ENCODE measurements at places on chromosomes 2 and 18.

DNA sequence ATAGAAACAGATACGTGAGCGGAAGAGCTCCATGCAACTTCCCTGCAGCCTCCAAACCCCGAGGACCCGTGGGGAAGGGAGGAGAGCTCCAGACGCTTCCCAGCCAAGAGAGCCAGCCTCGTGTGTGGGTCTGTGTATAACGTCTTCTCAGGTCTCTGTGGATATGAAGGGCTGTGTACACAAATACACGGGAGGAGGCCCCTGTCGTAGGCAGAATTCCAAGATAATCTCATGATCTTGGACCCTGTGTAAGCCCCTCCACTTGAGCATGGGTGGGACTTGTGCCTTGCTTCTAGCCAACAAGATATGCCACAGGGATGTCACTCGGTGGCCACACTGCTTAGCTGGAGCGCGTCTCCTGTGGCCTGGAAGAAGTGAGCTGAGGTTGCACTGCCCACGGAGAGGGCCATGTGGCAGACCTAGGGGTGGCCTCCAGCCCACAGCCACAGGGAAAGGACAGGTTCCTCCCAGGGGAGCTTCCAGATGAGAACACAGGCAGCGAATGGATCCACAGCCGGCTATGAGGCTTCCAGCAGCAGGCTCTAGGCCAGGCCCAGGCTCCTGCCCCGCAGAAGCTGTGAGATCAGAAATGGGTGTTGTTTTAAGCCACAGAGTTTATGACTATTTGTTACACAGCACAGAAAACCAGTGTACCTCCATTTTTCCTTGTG lies 15.6 kb upstream of the KLF11 start:
- no peak for DNase-seq

GRCh38 chr18:56593906-56594305 lies 44.5 kb downstream of the TXNL1 start:
- no peak for DNase-seq

DNA sequence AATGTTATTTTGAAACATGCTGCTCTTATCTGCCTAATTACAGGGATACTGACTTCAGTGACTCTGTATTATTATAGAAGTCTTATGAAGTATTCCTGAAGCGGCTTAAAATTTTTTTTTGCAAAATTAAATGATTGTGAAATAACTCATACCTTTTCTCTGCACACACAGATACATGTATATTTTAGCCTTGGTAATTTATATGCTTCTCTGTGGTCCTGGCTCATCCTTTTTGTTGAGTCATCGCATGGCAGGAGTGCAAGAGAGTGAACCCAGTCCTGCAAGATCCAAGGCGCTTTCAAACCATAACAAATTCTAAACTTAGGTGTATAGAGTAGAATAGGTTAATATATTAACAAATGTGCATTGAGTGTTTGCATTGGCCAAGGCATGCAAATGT lies 8.6 kb downstream of the CCNT2 start:
- peak; percentile 42 for DNase-seq

- no peak for DNase-seq
Observed at GRCh38 chr2:54864096-54864495, 140.6 kb downstream of the EML6 start.

DNA sequence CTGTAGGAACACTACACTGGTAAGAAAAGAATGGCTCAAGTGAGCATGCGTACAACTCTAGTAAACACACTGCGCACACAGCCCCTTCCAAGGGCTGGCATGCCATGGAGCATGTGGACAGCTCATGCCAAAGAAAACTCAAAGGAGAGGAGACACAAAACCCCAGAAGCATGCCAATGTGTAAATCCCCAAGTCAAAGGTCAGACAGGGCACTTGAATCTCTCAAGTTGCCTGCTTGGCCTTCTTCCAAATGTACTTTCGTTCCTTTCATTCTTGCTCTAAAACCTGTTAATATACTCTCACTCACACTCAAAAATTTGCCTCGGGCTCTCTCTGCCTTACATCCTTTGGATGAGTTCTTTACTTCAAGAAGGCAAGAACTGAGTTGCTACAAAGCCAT lies 365.3 kb downstream of the NBAS start:
- DNase-seq = no peak

GRCh38 chr2:68223419-68223818 lies 28.9 kb downstream of the PPP3R1 start:
- no peak for DNase-seq

DNA sequence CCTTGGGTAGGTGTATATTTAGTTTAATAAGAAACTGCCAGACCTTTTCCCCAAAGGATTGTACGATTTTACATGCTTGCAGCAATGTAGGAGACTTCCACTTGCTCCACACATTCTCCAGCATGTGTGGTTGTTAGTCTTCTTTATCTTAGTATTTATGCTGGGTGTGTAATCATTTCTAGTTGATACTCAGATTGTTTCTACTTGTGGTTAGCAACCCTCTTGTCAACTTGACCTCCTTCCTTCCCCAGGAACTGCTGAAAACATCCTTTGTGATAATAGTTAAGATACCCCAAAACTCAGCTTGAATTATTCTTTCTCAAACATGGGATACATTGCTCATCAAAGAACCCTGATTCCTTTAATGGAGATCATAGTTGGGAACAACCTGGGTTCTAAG lies 37.2 kb upstream of the CYBRD1 start:
- no peak for DNase-seq

DNA sequence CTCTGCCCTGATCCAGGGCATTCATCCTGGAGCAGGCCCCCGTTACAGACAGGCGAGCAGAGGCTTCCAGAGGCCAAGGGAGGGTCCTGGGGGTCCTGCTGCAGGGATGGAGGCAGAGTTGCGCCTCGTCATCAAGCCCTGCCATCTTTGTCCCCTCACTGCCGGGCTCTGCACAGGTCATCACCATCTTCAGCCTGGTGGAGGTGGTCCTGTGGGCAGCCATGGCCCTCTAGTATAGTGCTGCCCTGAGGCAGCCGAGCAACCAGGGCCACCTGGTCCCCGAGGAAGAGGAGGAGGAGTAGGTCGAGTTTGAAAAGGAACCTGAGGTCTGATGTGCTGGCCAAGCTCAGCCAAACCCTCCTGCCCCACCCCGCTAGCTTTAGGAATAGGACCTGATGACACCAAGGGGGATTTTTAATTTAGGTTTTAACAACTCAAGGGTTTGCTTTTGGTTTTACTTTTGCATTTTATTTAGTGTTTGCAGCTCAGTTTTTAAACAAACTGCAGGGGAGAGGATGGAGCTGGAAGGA lies 8.8 kb upstream of the ALPI start:
- no peak for DNase-seq

DNA sequence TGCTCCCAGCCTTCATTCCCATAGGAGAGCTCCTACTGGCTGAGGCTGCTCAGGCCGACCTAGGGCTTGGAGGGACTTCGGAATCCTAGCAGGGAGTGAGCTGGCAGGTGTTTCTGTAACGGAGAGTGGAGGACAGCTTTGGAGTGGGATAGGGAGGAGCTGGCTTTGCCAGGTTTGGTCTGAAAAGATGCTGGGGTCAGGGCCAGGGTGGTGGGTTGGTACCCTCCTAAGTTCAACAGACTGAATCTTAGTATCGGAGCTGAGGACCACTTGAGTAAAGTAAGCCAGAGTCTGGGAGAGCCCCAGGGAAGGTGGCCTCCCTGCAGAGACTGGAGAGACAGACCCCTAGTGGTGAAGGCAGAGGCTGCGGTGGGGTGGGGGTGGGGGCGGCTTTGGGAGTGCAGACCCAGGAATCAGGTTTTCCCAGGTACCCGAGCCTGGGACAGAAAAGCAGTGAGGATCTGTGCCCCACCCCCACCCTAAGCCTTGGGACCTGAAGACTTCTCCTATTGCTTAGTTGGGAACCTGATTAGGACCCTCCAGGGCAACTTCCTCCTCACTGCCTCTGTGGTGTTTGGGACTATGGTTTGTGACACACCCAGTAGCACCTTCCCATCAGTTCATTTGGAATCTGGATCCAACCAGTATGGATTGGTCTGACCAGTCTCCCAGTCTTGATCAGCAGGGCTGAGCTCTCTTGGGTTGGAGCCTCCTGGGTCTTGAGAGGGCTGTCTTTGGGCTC lies 3.0 kb downstream of the CNNM4 start:
- peak; percentile 53 for DNase-seq

GRCh38 chr2:142938240-142938639 lies 60.8 kb downstream of the KYNU start:
- DNase-seq = no peak

DNA sequence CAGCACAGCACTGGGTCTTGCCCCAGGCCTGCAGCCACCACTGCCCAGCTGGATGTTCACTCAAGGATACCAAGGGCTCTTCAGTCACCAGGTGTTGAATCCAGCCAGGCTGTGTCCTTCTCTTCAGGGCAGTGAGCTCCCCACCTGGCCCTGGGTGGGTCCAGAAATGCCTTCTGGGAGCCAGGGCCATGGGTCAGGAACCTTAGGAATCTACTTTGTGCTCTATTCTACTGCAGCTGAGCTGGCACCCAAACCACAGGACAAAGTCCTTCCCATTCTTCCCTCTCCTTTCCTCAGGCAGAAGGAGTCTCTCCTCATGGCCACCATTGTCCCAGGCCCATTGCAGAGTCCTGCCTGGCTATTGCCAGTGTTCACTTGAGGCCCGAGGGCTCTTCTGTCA lies 13.0 kb downstream of the STRADB start:
- DNase-seq = no peak

- DNase-seq = peak; percentile 63
Observed at GRCh38 chr2:219997341-219997851, 370.0 kb downstream of the SLC4A3 start.

GRCh38 chr18:24878289-24878688 lies 417.9 kb downstream of the HRH4 start:
- DNase-seq = peak; percentile 40

- DNase-seq = peak; percentile 70
Observed at GRCh38 chr2:74530239-74531187, 780 bp downstream of the HTRA2 start.

- DNase-seq = no peak
Observed at GRCh38 chr2:69103419-69103818, 90.4 kb downstream of the ANTXR1 start.

DNA sequence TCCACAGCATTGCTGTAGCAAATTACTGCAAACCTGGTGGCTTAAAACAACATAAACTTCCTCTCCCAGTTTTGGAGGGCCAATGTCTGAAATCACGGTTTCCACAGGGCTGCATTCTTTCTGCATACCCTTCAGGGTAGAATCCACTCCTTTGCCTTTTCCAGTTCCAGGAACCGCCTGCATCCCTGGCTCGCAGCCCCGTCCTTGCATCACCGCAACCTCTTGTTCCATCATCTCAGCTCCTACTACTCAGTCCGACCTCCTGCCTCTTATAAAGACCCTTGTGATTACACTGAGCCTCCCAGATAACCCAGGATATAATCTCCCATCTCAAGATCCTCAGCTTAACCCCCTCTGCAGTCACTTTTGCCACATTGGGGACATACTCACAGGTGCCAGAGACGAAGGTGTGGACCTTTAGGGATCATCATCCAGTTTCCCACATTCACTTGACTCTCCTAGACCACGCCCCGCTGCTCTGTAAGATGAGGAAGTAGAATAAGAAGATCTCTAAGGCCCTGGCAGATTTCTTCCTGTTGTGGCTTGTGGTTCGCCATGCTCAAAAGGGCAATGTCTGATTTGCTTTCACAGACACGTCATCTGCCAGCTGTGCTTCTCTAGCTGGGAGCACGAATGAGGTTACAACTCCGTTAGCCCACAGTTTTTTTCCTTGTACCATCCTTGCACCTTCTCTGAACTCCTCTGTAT lies 103.6 kb upstream of the AGAP1 start:
- DNase-seq = peak; percentile 86

DNA sequence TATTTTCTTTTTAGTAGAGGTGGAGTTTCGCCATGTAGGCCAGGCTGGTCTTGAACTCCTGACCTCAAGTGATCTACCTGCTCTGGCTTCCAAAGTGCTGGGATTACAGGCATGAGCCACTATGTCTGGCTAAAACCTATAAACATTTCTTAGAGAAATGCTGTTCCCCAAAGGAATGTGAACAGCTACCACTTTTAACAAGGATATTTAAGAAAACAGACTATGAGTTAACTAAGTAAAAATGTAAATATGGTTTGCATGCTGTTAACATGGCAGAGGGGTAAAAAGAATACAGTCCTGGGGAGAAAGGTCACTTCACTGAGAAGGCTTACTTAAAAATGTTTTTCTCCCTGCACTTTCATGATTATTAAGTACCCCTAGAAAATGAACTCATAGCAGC lies 57.1 kb downstream of the SLC16A14 start:
- no peak for DNase-seq

GRCh38 chr2:225429717-225430116 lies 30.2 kb downstream of the NYAP2 start:
- no peak for DNase-seq

DNA sequence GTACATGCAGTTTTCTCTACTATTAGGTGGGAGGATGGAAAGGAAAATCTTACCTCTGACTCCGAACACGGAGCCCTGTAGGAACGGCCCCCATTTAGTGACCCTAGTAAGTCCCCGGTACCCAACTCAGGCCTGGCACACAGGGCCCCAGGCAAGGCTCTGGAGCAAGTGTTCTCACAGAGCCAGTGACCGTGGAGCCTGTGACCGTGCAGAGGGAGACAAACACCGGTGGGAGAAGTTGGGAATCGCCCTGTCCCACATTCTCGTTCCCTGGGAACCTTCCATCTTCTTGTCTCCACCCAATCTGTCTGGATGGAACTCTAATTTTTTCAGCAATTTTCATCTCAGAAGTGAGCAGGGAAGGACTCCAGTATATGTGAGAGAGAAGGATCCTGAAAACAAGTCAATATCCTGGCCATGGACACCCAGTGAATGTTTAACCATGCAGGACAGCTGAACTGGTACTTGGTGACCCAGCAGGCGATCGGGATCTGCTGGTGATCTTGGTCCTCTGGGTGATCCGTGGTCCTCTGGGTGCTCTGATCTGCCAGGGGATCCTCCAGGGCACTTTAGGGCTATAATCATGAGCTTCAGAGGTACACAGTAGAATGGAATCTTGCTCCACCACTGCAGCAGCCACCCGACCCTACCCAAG lies 348.6 kb upstream of the ID2 start:
- DNase-seq = no peak

DNA sequence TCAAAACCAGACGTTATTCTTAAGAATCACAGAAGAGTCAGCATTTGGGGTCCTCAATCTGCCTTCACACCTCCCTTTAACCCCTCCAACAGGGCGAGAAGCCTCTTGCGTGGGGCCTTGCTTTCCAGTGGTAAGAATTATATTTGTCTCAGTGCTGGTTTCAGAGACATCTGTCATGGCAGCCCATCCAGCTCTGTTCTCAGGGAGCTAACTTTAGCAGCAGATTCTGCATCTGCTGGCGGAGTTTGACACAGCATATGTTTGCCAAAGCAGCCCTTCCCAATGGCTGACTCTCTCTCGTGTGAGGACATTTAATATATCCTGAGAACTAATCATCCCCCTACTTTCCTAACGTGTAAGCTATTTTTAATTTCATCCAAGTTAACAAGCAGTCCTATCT lies 91.5 kb upstream of the BCL11A start:
- no peak for DNase-seq

- peak; percentile 44 for DNase-seq
Observed at GRCh38 chr2:24874035-24874434, 46.0 kb downstream of the ADCY3 start.

- no peak for DNase-seq
Observed at GRCh38 chr2:225226441-225226840, 173.1 kb upstream of the NYAP2 start.
